Stimulated activated CD8-positive, alpha-beta memory T cell treated with anti-CD3 and anti-CD28 coated beads, Interleukin-2, amount 100 ng/mL, for 1 hour (primary cell): ENCODE measurements at places on chromosomes 13 and 19.

DNA sequence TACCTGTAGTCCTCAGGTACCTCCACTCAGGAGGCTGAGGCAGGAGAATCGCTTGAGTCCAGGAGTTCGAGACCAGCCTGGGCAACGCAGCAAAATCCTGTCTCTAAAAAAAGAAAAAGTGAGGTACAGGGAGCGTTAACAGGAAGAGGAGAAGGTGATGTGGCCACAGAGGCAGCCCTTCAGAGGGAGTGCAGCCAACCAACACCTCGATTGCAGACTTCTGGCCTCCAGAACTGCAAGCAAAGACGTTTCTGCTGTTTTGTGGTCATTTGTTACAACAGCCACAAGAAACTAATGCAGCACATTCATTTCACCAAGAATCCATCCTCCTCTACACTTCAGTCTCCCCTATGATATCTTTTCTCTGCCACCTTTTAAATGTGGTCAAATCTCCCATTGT lies 145.2 kb downstream of the USP12 start:
- no peak for DNase-seq

GRCh38 chr13:75353781-75354193 lies 128.2 kb downstream of the TBC1D4 start:
- no peak for DNase-seq

DNA sequence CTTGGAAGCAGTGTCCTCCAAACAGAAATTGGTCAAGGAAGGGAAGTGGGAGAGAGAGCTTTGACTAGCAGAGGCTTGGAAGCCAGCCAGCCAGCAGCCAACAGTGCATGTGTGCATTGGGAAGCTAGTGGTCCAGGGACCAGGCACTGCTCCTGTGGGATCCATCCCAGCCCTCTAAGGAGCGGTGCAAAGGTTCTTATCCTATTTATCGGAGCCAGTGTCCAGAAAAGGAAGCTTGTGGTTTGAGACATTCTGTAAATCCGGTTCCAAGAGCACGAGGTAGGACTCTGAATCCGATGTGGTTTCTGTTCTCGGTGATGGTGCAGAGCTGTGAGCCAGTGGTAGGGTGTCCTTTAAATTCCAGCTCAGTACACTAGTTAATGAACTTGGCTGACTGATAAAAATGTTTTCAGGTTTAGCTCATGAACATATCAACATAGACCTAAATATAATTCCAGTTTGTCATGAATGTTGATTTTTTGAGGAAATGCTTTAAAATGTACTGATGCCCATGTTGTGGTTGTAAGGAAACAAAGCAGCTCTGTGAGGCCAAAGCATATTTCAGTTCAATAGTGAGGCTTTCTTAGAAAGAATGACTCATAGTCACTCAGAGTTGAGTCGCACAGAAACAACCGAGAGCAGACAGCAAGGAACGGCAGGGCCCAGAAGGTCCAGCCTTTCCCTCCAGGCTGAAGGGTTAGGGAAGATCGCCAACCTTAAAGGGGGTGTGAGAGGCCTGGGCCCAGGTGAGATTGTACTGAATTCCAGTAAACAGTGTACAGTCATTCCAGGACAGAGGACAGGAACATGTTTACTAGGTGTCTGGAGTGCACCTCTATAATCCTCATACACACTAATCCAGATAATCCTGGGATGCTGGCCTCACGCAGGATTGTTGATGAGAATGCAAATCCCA lies 21.5 kb upstream of the GARRE1 start:
- no peak for DNase-seq

DNA sequence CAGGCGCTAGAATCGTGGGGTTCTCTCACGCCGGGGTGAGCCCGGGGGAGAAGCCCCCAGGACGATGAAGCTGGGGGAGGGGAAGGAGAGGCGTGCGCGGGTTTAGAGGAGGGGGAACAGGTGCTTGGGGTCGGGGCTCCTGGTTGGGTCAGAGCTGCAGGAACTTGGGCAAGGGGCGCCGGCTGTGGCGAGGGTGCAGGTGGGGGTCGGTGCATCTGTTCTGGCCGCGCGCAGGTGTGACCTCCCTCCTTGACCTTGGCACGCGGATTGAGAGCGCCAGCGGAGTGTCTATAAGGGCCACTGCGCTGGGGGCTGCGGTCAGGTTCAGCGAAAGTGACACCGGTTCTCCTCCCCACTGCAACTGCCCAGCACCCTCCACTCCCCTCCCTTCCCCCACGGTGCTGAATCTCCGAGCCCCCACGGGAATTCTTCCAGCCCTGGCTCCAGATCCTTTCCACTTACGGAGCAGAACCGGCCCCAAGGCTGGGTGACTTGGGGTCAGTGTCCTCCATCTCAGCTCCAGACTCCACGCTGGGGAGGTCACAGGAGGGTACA lies 618 bp downstream of the TMEM38A start:
- no peak for DNase-seq

DNA sequence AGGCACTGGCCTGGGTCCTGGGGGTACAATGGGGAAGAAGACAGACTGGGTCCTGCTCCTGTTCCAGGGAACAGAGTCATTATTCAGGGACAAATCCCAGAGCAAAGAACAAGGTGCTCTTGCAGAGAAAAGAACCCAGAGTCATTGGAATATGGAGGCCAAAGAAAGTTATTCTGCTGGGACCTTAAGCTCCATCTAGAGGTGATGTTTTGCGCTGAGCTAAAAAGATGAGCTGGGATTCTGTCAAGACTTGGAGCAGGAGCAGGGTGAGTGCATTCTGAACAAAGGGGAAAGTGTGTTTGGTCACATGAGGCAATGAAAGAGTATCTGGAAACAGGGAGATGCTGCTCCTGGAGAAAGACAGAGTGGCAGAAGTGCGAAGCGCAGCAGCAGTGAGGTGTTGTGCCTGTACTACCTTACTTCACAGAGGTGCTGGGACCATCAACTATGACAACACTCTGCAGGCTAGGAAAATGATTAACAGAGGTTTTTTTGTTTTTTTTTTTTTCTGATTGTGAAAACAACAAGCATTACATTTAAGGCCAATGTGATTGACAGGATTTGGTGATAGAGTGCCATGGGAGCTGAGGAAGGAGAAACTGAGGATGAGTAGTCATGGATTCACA lies 95.3 kb upstream of the TNFSF11 start:
- no peak for DNase-seq

- DNase-seq = no peak
These were observed 21.6 kb upstream of the BRD4 start for GRCh38 chr19:15353908-15354307.

DNA sequence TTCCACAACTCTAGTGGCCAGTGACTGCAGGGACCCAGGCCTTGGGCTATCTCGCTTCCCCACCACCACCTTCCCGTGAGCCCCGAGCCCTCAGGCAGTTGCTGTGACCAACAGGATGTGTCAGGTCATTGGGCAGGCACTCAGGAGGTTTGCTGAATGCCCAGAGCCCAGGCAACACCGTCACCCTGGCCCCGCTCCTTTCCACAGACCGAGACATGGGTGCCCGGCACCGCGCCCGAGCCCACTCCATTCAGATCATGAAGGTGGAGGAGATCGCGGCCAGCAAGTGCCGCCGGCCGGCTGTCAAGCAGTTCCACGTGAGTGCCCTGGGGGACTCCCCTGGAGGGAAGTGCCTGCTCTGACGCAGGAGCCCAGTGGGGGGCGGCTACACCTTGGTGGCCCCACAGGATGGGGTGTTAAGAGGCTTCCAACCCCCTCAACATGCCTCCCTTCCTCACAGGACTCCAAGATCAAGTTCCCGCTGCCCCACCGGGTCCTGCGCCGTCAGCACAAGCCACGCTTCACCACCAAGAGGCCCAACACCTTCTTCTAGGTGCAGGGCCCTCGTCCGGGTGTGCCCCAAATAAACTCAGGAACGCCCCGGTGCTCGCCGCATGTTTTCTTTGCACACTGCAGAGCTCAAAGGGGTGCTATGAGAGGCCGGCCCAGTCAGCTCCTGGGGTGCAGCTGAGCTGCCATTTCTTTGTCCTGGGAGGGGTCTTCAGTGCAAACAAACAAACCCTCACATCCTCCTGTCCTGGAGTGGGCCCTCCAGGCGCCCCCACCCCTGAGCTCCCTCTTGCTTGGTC lies 3.2 kb downstream of the RPL18A start:
- no peak for DNase-seq

- no peak for DNase-seq
These were observed 44.6 kb upstream of the GPR183 start for GRCh38 chr13:99351772-99352171.

- no peak for DNase-seq
These were observed 1.7 kb downstream of the PROSER1 start for GRCh38 chr13:39036212-39036611.

DNA sequence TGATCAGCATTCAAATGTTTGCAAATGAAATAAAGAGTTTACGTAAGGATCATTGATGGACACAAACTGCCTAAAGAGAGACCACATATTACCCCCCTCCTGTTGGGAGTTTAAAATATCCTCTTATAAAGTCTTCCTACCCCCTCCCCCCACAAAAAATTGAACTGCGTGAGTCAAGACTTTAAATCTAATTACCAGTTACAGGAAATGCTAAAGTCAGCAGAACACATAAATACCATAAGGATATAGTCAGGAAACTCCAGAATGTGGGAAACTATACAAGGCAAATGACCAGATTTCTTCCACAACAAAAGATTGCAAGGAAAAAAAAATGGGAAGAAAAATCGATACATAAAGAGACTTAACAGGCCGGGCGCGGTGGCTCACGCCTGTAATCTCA lies 44.4 kb upstream of the FARP1 start:
- DNase-seq = no peak

DNA sequence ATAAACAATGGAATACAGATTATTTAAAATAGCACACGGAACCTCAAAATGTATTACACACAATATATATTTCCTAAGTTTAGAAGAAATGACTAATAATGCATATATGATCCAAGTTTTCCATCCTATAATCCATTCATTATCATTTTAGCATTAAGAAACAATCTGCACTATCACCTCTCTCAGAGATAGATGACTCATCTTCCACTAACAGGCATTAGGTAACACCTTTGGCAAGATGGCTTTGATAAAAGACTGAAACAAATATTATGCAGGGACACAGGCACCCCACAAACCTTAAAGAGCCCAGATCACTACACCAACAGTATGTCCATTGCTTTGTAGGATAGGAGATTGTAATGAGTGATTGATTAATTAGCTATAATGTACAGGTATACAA lies 4.1 kb downstream of the ENOX1 start:
- DNase-seq = no peak

- DNase-seq = no peak
These were observed 152.5 kb downstream of the IER2 start for GRCh38 chr19:13302526-13303270.

GRCh38 chr19:17527326-17527725 lies 15.9 kb downstream of the PGLS start:
- no peak for DNase-seq

DNA sequence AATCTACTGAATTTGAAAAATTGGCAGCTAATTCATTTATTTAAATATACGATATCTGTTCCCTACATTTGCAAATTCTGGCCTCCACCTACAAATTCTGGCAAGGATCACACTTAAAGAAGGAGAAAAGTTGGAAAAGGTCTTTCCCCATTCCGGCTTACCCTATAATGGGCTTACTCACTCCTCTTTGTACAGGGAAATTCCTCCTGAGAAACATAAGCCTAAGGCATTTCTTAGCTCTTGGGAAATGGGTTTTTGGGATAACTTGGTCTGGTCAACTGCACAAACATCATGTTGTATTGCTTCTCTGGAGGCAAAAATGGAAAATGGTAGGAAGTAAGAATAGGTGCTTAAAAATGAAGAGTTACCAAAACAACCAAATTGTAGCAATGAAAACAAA lies 25.5 kb downstream of the KCTD12 start:
- DNase-seq = no peak

DNA sequence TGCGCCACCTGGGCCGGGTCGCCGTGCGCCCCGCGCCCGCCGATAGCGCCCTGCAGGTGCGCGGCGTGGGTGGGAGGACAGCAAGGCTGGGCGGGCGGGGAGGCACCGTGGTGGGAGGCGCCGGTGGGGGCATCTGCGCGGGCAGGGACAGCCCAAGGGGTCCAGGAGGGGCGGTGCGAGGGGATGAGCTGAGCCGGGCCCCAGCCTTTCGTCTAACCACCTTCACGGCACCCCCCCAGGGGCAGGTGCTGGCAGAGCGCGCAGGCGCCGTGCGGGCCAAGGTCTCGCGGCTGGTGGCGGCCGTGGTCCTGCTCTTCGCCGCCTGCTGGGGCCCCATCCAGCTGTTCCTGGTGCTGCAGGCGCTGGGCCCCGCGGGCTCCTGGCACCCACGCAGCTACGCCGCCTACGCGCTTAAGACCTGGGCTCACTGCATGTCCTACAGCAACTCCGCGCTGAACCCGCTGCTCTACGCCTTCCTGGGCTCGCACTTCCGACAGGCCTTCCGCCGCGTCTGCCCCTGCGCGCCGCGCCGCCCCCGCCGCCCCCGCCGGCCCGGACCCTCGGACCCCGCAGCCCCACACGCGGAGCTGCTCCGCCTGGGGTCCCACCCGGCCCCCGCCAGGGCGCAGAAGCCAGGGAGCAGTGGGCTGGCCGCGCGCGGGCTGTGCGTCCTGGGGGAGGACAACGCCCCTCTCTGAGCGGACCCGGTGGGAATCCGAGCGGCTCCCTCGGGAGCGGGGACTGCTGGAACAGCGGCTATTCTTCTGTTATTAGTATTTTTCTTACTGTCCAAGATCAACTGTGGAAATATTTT lies 3.1 kb downstream of the KISS1R start:
- peak; percentile 50 for DNase-seq

DNA sequence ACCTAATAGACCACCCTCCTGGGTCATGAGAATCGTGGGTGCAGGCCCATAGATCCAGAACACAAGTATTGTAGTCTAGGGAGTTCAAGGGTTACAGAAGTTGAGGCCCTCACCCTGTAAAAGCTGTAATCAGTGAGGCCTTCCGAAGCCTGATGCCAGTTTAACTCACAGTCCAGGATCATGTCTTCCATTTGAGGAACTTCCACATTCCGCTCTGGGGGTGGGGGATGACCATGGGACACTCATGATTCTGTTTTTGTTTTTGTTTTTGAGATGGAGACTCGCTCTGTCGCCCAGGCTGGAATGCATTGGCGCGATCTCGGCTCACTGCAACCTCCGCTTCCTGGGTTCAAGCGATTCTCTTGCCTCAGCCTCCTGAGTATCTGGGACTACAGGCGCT lies 1.7 kb upstream of the RASIP1 start:
- DNase-seq = no peak

DNA sequence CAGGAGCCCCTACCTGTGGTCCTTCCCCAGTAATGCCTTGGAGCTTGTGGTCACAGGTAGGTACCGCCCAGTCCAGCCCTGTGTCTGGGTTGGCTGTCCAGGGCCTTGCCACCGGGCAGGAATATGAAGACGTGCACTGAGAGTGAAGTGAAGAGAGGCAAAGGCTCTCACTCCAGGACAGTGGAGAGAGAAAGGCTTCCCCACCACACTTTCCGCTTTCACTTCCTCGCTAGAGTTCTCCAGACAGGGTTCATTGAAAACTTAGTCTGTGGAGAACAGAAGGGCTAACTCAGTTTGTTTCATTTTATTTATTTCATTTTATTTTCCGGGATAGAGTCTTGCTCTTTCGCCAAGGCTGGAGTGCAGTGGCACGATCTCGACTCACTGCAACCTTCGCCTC lies 14.2 kb downstream of the FCAR start:
- no peak for DNase-seq

- no peak for DNase-seq
These were observed 69.3 kb upstream of the HMGB1 start for GRCh38 chr13:30535046-30535445.
